NT2/D1 (cell line): ENCODE measurements at places on chromosomes 12 and 14.

DNA sequence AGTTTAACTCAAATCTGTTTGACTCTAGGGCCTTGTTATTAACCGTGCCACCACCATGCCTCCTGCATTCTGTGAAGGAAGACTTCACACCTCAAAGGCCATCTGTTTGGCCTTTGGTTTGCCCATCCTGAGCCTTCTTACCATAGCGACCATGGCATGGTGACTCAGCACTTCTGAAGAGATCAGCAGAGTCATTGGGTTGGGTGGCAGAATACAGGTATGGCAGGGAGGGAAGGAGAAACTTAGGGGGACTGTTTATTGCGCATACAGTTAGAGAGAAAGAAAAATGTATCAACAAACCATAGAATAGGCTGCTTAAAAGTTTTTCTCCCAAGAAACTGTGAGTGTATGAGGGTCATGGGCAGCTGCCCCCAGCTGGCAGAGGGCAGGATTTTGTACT is 49.2 kb downstream of the DAD1 start:
- DNase-seq = no peak

DNA sequence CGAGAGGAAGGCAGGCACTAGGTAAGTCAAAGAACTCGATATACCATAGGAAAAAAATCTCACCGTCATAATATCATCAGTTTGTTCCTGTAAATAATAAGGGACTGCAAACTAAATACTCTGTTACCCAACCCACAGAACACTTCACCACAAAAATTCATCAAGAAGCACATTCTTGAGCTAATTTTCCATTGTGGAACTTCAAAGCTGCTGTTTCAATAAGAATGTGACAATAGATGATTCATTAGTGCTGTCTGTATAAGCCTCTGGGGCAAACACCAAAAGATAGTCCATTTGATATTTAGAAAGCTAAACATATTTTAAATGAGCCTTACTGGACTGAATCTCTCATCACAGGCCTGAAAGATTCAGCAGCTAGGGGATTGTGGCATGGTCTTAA is 219.4 kb downstream of the KSR2 start:
- DNase-seq = no peak

GRCh38 chr12:91276509-91276908 is 93.9 kb upstream of the DCN start:
- DNase-seq = no peak

DNA sequence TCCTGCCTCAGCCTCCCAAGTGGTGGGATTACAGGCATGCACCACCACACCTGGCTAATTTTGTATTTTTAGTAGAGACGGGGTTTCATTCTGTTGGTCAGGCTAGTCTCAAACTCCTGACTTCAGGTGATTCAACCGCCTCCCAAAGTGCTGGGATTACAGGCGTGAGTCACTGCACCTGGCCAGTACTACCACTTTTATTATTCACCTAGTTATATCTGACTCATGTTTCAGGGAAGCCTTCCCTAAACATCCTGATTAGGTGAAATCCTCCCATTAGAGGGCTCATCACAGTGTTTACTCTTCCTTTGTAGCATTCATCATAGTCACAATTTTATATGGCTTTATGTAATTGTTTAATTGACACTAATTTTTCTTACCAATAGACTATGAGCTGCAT is 295.3 kb upstream of the SOX5 start:
- no peak for DNase-seq

GRCh38 chr12:42180990-42181596 is 36.4 kb upstream of the GXYLT1 start:
- DNase-seq = no peak

- no peak for DNase-seq
Measured at GRCh38 chr12:94678379-94678778, 28.0 kb upstream of the TMCC3 start.

DNA sequence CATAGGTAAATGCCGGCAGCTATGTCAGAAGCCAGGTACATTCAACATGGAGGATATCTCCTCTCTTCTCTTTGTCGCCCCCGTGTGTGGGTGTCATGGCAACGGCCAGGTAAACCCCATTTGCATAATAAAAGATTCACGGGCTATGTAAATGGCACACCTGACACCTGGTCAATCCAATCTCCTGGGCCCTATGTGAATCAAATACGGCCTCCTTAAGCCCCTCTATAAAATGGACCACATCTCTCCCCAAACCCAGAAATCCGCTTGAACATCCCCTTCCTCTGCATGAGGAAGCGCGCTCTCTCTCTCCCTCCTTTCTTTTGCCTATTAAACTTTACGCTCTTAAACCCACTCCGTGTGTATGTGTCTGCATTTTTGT is 363.7 kb downstream of the SOX5 start:
- peak; percentile 40 for DNase-seq

DNA sequence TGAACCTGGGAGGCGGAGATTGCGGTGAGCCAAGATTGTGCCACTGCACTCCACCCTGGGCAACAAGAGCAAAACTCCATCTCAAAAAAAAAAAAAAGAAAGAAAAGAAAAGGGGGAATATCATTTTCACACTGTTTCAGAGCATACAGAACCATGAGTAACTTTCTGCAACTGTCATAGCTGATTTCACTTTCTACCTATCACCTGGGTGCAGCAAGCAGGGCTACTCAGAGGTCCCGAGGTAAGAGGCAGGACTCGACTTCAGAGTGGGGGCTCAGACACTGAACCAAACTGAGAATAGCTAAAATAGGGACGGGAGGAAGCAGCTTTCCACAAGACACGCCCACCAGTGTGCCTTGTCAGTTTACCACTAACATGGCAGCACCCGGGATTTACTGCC is 29.8 kb downstream of the OR10P1 start:
- no peak for DNase-seq

DNA sequence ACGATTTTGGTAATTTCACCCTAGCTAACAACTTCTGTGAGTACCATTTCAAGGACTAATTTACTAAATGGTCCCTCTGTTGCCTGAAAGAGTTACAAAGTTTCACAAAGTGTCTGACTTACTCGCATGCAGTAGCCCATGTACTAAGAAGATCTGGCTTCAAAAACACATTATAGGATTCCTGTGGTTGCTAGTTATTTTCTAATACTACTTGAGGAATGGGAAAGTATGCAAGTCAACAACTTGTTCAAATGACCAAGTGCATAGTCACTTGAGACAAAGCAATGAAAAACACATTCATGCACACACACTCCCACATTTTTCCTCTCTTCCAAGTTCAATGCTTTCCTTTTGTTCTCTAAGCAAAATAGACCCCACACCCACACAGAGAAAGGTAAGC is 219.7 kb upstream of the TMPO start:
- DNase-seq = no peak

GRCh38 chr12:80815351-80815750 is 98.6 kb downstream of the MYF5 start:
- DNase-seq = no peak

GRCh38 chr14:72683787-72684186 is 210.1 kb downstream of the DPF3 start:
- DNase-seq = no peak

GRCh38 chr12:85963326-85963725 is 89.2 kb downstream of the NTS start:
- DNase-seq = no peak

DNA sequence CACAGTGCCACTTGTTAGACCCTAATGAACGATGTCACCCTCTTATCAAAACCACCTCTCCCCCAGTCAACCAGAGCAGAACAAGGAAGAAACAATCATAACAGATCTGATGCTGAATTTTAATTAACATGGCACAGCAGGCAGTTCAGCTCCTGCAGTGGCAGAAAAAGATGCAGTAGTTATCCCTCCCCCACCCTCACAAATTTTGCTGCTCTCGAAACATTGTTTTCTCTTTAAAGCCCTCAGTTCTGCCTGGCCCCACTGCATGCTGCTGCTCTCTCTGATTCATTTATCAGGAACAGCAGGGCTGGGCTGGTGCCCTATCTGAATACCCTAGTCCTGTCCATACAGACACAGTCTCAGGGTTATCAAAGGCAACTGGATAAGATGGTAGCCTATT is 12.2 kb downstream of the CCDC175 start:
- no peak for DNase-seq

DNA sequence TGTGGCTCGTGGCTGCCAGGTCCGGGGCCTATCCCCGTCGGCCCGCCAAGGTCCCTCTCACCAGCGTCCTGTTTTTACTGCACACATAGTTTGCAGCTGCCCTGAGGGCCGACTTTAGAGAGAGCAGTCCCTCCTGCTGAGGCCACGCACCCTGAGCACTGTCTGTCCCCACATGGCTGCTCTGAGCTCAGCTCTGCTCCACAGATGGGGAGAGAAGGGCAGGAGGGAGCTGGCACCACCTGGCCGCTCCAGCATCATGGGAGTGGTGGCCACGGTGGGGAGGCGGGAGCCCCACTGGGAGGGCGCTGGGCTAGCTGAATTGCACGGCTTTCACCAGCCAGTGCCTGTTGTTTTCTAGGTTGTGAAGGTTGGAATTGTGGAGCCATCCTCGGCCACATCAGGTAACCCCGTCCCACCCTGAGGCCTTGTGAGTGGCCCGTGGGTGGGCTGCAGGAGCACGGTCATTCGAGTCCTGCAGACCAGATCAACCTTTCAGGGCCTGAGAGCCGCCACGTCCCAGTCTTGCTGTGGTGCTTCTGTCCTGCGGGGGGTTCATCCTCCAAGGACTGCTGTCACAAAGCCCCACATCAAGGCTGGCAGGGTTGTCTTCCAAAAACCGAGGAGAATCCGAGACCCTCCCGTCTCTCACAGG is 7.4 kb upstream of the TEX22 start:
- DNase-seq = no peak

- DNase-seq = peak; percentile 20
Measured at GRCh38 chr12:108441549-108441948, 73.5 kb upstream of the FICD start.

DNA sequence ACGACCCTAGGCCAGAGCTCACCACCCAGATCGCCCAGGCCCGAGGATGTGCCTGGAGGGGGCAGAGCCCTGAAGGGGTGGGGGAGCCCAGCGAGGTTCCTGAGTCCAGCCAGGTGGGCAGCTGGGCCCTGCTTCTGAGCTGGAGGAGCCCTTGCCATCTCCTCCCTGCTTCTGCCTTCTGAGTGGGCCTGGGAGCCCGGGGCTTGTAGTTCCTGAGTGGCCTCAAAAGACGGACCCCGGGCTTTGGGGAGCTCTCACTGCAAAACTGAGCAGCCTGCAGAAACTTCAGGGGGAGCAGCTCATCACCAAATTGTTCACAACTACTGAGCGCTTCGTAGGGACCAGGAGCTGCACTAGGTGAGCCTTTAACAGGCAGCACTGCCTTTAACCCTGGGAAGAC is 112.1 kb downstream of the NCOR2 start:
- DNase-seq = no peak

- no peak for DNase-seq
Measured at GRCh38 chr12:53725824-53726223, 1.4 kb downstream of the CALCOCO1 start.

GRCh38 chr12:5588591-5588990 is 156.7 kb downstream of the NTF3 start:
- DNase-seq = no peak

DNA sequence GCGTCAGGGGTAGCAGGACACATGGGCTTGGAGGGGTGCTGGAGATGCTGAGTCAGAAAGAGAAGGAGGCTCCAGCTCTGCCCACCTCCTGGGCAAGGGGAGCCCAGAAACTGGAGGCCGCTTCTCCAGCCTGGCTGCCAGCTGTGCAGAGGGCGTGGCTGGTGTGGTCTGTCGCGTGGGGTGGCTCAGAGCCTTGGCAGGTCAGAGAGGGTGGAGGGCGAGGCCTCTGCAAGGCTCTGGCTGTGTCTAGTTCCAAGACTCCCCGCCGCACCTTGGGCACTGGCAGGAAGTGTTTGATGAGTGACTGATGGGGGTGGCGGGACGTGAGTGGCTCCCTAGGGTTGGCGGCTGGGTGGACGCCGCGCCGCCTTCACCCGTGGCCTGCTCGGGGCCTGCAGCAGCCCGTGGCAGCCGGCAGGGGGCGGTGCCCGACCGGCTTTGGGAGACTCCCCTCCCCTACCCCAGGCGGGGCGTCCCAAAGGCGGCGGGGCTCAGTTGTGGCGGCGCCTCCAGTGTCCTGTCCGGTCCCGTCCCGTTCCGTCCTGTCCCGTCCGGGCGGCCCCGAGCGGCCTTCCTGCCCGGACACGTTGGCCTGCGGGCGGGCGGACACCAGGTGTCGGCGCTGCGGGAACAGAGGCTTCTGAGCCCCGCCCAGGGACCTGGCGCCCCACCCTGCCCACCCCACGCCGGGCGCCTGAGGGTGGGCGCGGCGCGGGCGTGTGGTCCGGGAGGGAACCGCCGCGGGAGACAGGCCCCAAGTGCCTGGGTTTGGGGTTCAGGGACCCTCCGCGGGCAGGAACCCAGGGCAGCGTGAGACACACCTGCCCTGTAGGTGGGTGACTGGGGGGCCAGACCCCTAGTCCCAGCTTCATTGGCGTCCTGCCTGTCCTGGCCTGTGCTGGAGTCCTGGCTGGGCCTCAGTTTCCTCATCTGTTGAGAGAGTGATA is 39.7 kb downstream of the KRT80 start:
- DNase-seq = no peak

GRCh38 chr12:6333566-6333965 is 8.3 kb downstream of the TNFRSF1A start:
- no peak for DNase-seq

GRCh38 chr12:6765634-6766581 is at the start of gene PTMS:
Gene PTMS (plus strand): TSS chr12:6766363. CDS start chr12:6766706, 343 bp downstream.
- DNase-seq = peak; percentile 94

GRCh38 chr12:64752032-64752431 is 7.2 kb downstream of the GNS start:
- DNase-seq = no peak

DNA sequence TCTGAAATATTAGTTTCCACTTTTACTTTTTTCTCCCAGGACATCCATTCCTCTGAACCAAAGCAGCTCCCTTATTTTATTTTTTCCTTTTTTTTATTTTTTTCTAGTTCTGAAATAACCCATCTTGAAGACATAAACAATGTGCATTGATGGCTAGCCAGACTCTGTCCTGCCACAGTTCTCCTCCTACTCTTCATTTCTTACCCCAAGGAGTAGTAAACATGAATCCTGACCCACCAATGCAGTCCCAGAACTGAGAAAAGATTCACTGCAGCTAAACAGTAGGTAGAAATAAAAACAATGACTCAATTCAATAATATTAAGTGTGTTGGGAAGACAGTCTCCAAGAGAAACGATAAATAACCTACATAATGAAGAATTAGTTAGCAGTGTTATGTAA is 65.7 kb upstream of the NOVA1 start:
- no peak for DNase-seq

DNA sequence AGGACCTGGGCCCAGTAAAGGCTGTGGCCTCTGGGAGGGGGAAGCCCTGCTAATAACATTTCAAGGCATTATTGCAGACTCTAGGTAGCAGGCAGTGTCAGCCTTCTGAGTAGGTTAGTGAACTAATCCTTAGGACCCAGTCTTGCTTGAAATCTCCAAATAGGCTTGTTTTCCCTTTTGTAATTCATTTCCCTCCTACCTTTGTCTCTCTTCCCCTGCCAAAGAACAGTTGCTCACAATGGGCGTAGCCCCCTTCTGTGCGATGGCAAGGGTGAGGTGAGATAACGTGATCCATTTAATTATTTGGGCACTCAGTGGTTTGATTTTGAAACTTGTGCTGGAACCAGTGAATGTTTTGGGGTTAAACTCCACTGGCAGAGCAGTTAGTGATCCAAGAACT is 10.9 kb downstream of the PELI2 start:
- DNase-seq = no peak
